Heart right ventricle (tissue), 16 donors: ENCODE measurements at places on chromosomes 6 and 20. TPM values are rescaled to one million over a fixed set of nuclear protein-coding genes. Genes with fewer than 3 reads are reported as not detected.

- H3K4me1 ChIP-seq: peaks cover 26% of the 10 kb centered on the region
- no peak overlapping the region for H3K27ac ChIP-seq
- DNase-seq: no peak
- H3K36me3 ChIP-seq: peaks cover 21% of the 10 kb centered on the region
- H3K4me3 ChIP-seq: no peak overlapping the region
Measured at GRCh38 chr6:16522937-16523336, 238.3 kb downstream of the ATXN1 start.

GRCh38 chr6:50096296-50096695 is 46.6 kb upstream of the DEFB112 start:
- H3K27me3 ChIP-seq: no peaks in the 10 kb centered on the region
- no peak overlapping the region for H3K27ac ChIP-seq
- H3K4me1 ChIP-seq: no peaks in the 10 kb centered on the region
- no peak for DNase-seq
- H3K4me3 ChIP-seq: no peak overlapping the region

DNA sequence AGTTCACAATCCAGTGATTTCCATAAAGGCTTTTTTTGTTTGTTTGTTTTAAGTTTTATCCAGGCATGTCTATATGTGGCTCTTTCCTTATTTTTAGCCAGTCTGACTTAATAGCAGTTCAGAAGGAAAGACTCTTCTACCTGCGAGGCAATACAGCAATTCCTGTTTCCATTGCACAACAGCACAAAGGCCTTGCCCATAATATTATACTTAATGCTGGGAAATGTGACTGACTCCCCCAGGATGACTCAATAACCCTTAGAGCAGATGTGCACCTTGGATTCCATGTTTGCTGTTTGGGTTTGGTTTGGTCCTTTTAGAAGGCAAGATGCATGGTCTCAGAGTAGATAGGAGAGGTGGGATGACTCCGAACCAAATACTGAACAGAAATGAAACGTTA is 184.1 kb downstream of the MTFR2 start:
- no peaks in the 10 kb centered on the region for H3K36me3 ChIP-seq
- H3K27me3 ChIP-seq: no peaks in the 10 kb centered on the region
- no peaks in the 10 kb centered on the region for H3K4me1 ChIP-seq
- no peak overlapping the region for H3K27ac ChIP-seq
- no peak for DNase-seq

AKAP12 gene
- total RNA-seq: 13.7 TPM

ASIP gene
- 13.3 TPM for total RNA-seq
